SHP77 (cell line): ENCODE measurements at places on chromosomes 6 and 20.

GRCh38 chr20:48619126-48620101, 208.4 kb downstream of the PREX1 start:
- no peak for DNase-seq

- DNase-seq: no peak
These were observed 167.3 kb downstream of the BCAS1 start for GRCh38 chr20:53902968-53903651.

DNA sequence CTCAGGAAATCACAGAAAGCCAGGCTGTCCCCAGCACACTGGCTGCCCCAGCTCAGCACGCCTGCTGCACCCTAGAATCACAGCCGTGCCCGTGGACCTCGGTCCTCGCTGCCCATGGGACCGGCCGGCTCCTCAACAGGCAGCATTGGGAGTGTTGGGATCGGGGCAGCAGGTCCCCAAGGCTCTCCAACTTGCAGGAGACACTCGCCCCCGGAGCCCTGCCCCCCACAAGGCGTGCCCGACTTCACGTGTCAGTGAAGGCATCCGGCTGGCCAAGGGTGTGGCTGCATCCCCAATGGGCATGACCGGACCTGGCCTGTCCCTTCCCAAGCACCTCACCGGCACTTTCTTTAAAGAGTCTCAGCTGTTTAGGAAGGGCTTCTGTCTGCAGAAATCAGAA, 3.0 kb upstream of the NTSR1 start:
- no peak for DNase-seq

GRCh38 chr20:19433371-19434350, 221.2 kb downstream of the SLC24A3 start:
- no peak for DNase-seq

- DNase-seq: no peak
These were observed 477.3 kb upstream of the IRAK1BP1 start for GRCh38 chr6:78390066-78390465.

DNA sequence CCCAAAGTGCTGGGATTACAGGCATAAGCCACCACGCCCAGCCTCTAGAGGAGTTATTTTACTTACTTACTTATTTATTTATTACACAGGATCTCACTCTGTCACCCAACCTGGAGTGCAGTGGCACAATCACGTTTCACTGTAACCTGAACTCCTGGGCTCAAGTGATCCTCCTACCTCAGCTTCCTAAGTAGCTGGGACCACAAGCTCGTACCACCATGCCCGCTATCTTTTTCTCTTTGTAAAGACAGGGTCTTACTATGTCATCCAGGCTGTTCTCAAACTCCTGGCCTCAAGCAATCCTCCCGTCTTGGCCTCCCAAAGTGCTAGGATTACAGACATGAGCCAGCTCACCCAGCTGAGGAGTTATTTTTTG, 1.6 kb upstream of the TRIB3 start:
- DNase-seq: no peak

GRCh38 chr20:43603124-43603523, 12.4 kb downstream of the IFT52 start:
- no peak for DNase-seq

DNA sequence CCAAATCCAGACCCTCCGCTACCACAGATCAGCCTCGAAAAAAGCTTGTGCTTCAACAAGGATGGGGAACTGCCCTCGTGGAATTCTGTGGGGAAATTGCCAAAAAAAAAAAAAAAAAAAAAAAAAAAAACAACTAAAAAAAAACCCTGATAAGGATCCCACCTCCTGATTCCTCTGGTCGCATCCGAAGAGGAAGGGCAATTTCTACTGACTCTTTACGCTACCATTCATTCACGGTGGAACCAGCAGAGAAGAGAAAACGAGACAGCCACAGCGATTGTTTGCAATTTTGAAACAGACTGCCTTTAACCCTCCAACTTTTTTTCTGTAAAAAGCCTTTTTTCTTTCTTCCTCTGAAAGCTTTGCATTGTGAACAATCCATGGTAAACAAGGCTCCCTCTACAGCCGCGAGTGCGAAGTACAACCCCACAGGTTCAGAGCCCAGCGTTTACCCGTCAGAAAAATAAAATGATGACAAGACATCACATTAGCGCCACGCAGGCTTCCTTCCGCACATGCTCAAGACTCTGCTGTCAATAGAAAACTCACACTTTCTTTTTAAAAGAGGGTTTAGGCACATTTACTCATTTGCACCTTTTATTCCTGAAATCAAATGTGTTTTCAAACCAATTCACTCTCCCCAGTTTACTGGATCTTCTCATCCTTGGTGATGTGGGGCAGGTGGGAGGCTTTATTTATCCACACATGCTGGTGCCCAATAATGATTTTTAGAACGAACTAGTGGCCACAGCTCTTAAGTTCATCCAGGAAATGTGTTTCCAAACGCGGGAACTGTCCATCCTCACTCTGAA, 100.0 kb downstream of the NOL4L start:
- DNase-seq: peak; percentile 21

GRCh38 chr6:115766745-115767462, 293.8 kb downstream of the FRK start:
- no peak for DNase-seq

GRCh38 chr6:86832686-86833085, 104.6 kb upstream of the HTR1E start:
- no peak for DNase-seq

DNA sequence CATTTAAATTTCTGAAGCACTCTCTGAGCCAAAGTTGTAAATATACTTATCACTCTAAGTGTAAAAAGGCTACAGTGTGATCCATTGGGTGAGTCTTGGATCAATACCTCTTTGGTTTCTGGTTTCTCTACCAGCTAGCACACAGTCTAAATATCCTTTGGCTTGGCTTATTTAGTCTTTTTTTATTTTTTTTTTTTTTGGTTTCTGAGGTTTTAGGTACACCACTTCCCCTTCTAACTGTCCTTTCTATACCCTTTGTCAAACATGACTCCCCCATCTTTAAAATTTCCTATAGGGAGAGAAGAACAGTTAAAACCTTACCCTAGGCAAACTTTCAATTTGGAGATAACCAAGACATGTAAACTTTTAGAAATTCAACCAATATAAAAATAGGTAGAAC, 379.0 kb downstream of the PHF3 start:
- DNase-seq: no peak

GRCh38 chr6:104623052-104623690, 236.5 kb downstream of the HACE1 start:
- DNase-seq: peak; percentile 39

GRCh38 chr20:47689731-47690130, 95.5 kb downstream of the SULF2 start:
- DNase-seq: no peak

DNA sequence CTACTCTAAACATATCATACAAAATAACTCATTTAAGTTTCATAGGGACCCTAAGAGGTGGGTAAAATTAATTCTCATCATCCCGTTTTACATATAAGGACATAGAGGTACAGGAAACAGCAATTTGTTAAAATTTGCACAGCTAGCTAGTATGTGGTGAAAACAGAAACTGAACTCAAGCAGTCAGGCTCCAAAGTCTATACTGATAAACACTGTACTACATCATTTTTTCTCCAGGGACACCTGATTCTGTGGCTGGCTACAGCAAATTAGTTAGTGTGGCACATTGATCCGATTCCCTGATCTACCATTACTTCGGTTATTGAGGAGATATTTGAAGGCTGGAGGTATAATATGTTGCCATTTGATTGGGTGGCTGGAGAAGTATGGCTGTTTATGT, 36.2 kb upstream of the E2F3 start:
- DNase-seq: no peak

- peak; percentile 13 for DNase-seq
These were observed 899.4 kb upstream of the FLRT3 start for GRCh38 chr20:15236812-15237211.

- peak; percentile 38 for DNase-seq
These were observed 8.8 kb upstream of the PERP start for GRCh38 chr6:138115877-138116660.

DNA sequence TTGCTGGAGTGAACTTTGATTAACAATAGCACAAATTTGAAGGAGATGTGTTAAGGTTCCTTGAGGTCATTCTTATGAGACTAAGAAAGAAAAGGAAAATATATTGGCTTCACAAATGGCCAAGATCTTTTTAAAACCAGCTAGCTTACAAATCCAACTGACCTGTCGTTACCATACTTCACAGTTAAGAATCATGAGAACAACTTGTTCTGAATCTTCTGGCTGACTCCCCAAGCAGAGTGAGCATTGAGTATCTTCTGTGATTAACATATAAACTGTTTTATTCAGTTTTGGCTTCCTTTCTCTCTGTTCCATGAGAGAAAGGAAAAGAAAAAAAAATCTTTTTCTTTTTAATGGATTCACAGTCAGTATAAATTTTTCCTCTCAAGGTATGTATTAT, 277.1 kb downstream of the KHDC1L start:
- no peak for DNase-seq

- no peak for DNase-seq
These were observed 28.1 kb downstream of the RIPOR3 start for GRCh38 chr20:50663095-50663821.

DNA sequence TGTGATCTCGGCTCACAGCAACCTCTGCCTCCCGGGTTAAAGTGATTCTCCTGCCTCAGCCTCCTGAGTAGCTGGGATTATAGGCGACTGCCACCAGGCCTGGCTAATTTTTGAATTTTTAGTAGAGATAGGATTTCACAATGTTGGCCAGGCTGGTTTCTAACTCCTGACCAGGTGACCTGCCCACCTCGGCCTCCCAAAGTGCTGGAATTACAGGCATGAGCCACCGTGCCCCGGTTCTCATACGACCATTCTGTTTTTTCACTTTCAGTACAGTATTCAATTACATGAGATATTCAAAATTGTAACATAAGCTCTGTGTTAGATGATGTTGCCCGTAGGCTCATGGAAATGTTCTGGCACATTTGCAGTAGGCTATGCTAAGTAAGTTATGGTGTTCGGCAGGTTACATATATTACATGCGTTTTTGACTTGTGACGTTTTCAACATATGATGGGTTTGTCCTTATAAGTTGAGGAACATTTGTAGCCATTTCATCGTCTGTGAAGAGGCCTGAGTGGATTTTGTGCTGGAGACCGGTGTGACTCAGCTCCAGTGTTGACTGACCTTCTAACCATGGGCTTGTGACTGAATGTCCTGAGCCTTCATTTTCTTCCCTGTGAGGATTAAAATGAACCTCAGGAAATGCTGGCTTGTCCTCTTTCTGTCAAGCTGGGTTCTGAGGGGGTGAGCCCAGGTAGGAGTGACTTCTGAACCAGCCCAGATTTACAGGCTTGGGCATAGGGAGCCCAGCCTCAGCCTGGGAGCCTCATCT, 12.2 kb downstream of the PPARD start:
- no peak for DNase-seq

GRCh38 chr20:47878601-47879027, 93.3 kb upstream of the SULF2 start:
- DNase-seq: no peak

GRCh38 chr20:45913116-45913515, 1.2 kb upstream of the PLTP start:
- no peak for DNase-seq

DNA sequence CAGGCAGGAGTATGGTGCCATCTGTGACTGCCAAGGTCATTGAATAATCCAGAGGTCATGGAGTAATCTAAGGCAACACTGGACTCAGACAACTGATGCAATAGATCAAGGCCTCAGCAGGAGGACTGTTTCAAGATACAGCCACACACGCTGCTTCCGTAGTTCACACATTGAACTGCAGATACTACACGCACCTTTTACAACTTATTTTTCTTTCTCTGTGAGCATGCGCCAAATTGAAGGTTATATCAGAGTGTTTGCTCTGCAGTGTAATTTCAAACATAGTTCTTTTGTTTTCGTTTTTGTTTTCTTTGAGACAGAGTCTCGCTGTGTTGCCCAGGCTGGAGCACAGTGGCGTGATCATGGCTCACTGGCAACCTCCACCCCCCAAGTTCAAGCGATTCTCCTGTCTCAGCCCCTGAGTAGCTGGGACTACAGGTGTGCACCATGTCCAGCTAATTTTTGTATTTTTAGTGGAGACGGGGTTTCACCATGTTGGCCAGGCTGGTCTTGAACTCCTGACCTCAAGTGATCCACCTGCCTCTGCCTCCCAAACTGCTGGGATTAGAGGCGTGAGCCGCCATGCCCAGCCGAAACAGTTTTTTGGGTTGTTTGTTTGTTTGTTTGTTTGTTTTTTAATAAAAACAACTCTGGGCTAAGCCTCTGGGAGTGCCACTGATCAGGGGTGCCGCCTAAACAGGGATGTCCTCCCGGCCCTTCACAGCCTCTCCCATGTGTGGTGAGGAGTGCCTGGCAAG, 96.6 kb upstream of the NAA20 start:
- no peak for DNase-seq

GRCh38 chr20:63697868-63698545, 1.6 kb downstream of the TNFRSF6B start:
- no peak for DNase-seq

GRCh38 chr6:474453-475185, 83.1 kb downstream of the IRF4 start:
- DNase-seq: no peak

DNA sequence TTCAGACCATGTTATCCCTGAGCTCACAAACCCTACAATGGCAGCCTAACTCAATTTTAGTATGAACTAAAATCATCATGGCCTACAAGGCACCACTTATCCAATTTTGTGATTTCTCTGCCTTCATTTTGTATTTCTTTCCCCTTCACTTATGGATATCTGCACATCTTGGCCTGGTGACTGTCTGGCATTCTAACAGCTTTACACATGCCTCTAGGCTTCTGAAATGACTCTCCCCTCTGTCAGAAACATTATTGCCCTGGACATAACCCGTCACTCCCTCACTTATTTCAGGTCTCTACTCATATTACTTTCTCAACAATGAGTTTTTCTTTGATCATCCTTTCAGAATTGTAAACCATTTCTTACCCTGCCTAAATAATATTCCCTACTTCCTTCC, 89.2 kb upstream of the THEMIS start:
- DNase-seq: no peak

DNA sequence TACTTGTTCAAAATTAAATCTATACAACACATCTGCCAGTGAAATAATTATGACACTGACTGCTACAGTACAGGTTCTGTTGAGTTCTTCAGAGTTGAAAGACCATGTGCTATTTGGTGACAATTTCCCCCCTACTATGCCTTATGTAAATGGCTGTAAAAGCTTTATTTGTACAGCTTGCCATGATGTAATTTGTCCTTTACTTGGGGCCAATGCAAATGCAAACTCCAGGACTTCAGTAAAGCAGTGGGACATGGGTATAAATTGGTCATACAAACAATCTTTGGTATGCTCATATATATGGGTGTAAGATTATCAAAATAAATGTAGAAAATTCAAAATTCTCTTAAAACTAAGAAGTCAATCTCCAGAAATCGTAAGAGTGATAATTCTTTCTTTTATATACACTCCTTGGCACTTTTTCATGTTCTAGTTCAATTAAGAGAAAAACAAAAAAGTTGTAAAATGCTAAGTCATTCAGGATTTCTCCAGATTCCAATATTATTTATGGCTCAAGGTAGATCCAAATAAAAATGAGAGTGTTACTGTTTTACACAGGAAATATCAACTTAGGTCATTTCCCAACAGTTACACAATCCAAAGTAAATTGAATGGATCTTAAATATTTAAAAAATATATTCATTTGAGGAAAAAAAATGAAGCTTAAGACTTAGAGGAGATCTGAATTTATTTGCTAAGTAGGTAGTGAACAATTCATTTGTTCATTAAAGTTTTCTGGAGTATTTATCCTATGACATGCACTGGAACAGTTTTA, 1310.5 kb upstream of the CITED2 start:
- peak; percentile 92 for DNase-seq
